ENCODE measurements at places on chromosomes 7 and 10.

GRCh38 chr10:103648636-103649532 lies 155.4 kb downstream of the NEURL1 start:
- H3K36me3 ChIP-seq: no peaks in the 10 kb centered on the region
- H3K4me1 ChIP-seq: peaks cover 16% of the 10 kb centered on the region
- H3K27ac ChIP-seq: peak overlapping the region; percentile 76
- DNase-seq: no peak

- no peaks in the 10 kb centered on the region for H3K27me3 ChIP-seq
- H3K4me3 ChIP-seq: no peak overlapping the region
- no peak overlapping the region for H3K27ac ChIP-seq
- no peak for DNase-seq
- H3K4me1 ChIP-seq: no peaks in the 10 kb centered on the region
Observed at GRCh38 chr10:11548768-11549099, 62.7 kb downstream of the USP6NL start.

GRCh38 chr7:81648716-81649115 lies 121.1 kb downstream of the HGF start:
- no peaks in the 10 kb centered on the region for H3K27me3 ChIP-seq
- DNase-seq: no peak
- H3K4me3 ChIP-seq: no peak overlapping the region
- no peaks in the 10 kb centered on the region for H3K36me3 ChIP-seq

DNA sequence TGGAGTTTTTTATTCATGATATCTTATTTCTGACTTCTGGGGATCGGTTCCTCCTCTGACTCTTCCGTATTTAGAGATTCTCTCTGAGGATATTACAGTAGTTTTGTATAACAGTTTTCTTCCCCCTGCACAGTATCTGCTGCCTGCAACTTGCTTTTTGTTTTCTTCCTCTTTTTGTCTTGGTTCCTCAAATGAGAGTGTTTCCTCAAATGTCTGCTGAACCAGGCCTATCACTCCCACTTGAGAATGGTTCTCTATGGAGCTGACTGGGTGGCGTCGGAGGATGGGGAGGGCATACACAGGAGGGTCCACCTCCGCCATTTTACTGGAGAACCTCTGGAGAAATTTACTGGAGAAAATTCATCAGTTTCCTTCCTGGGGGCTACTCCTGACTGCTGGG lies 27.7 kb downstream of the ARHGAP22 start:
- DNase-seq: no peak
- H3K36me3 ChIP-seq: no peaks in the 10 kb centered on the region
- no peaks in the 10 kb centered on the region for H3K27me3 ChIP-seq
- H3K27ac ChIP-seq: no peak overlapping the region
- H3K4me1 ChIP-seq: no peaks in the 10 kb centered on the region

DNA sequence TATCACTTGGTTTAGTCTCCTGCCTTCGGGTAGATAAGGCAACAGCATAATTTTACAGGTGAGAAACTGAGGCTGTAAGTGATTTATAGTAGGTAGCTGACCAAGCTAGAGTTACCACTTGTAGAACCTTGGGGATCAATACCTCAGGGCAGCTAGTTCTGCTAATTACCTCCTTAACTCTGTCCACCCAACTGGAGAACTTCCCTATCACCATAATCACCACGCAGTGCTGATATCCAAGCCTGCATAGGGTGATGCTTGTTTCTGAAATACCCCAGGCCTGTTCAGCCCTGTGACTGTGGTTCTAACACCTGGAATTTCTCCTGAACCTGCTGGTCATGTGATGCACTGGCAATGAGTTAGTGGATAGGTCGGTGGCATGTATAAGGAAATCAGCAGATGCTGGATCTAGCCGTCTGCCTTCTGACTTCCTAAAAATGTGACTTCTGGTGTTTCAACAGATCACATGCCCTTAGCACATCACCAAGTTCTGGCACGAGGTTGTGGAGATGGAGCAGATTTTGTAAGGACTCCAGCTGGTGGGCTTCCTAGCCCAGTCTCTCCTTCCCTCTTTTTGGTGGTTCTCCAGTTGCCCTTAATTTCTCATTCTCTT lies 15.3 kb downstream of the PLAU start:
- no peaks in the 10 kb centered on the region for H3K4me1 ChIP-seq
- H3K27me3 ChIP-seq: no peaks in the 10 kb centered on the region
- H3K36me3 ChIP-seq: no peaks in the 10 kb centered on the region
- no peak for DNase-seq
- no peak overlapping the region for H3K27ac ChIP-seq

DNA sequence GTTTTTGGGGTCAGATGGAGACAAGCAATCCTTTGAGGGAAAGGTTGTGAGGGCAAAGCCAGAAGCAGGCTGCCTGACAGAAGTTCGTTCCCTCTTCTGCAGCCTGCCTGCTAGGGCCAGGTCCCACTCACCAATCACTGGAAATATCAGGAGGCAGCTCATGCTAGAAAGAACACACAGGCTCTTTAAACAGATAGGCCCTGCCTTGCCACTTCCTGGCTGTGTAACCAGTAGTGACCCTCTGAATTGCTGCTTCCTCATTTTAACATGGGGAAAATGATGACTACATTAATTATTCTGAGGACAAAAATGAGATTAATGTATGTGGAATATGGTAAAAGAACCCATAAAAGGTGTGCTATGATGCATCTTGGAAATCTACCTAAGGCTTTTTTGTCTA lies 50.5 kb upstream of the MRLN start:
- DNase-seq: no peak
- no peak overlapping the region for H3K4me3 ChIP-seq
- H3K36me3 ChIP-seq: peaks cover 15% of the 10 kb centered on the region

DNA sequence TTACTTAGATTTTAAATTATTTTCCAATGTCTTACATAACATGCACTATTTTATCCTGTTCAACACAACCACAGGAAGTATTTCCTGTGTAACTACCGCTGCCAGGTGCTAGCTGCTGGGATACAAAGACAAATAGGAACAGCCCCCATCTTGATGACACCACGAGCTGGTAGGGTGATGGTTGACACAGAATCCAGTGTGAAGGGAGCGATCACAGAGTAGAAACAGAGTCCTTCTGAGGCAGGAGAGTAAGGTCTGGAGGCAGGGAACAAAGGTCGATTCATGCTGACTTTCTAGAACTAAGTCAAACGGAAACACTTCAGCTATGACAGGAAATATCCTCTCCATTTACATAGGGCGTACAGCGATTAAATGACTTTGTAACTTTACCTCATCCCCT lies 232.3 kb downstream of the ADAM12 start:
- no peak overlapping the region for H3K4me3 ChIP-seq
- no peak overlapping the region for H3K27ac ChIP-seq
- H3K36me3 ChIP-seq: no peaks in the 10 kb centered on the region
- DNase-seq: no peak
- H3K4me1 ChIP-seq: no peaks in the 10 kb centered on the region

GRCh38 chr7:73718905-73719805 lies at the start of gene STX1A:
Gene STX1A (minus strand): TSS chr7:73719669. CDS start chr7:73719631, 38 bp downstream.
- no peaks in the 10 kb centered on the region for H3K27me3 ChIP-seq
- peaks cover 7% of the 10 kb centered on the region for H3K4me1 ChIP-seq
- no peaks in the 10 kb centered on the region for H3K36me3 ChIP-seq
- peak within 1 kb of the TSS; percentile 66 for H3K4me3 ChIP-seq

GRCh38 chr10:66842867-66843266 lies 83.0 kb upstream of the LRRTM3 start:
- DNase-seq: no peak
- H3K27ac ChIP-seq: no peak overlapping the region
- H3K4me3 ChIP-seq: no peak overlapping the region
- H3K4me1 ChIP-seq: no peaks in the 10 kb centered on the region
- H3K36me3 ChIP-seq: no peaks in the 10 kb centered on the region

- no peak overlapping the region for H3K27ac ChIP-seq
- no peaks in the 10 kb centered on the region for H3K36me3 ChIP-seq
- no peak overlapping the region for H3K4me3 ChIP-seq
- DNase-seq: peak; percentile 78
- H3K27me3 ChIP-seq: no peaks in the 10 kb centered on the region
Observed at GRCh38 chr10:71569775-71570588, 149.6 kb downstream of the C10orf105 start.

DNA sequence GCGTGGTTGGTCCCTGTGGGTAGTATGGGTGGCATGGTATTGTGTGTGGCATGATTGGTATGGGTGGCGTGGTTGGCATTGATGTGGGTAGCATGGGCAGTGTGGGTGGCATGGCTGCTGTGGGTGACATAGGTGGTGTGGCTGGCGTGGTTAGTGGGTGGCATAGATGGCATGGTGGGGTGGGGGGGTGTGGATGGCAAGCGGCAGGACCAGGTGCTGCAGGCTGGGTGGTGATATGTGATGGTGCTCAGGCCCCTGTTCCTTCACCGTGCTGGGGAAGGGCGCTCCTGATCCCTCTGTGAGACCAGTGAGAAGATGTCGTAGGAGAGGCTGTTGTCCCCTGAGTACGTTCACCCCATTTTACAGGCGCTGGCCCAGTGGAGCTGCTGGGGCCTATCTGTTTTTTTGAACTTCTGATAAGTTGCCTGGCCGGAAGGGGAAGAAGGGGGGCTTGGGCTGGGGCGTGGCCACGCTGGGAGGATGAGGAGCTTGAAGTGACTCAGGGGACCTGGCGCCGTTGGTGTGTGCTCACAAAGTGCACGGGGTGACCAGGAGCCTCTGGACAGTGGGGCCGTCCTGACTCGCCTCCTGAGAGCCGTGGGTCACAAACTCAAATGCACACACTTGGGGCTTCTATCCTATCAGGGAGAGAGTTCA lies 17.5 kb downstream of the INPP5A start:
- no peak overlapping the region for H3K27ac ChIP-seq
- no peaks in the 10 kb centered on the region for H3K36me3 ChIP-seq
- H3K4me3 ChIP-seq: no peak overlapping the region
- H3K4me1 ChIP-seq: no peaks in the 10 kb centered on the region

All from breast epithelium (tissue), 4 donors.